Right renal cortex interstitium (tissue), 3 donors: ENCODE measurements at places on chromosomes 11 and 22. TPM values are rescaled to one million over a fixed set of nuclear protein-coding genes. Genes with fewer than 3 reads are reported as not detected.

The NF2 gene
- 27.1 TPM for polyA plus RNA-seq

The PGA5 gene
- polyA plus RNA-seq = not detected

The HEPN1 gene
- 0.96 TPM for polyA plus RNA-seq

The GGT5 gene
- polyA plus RNA-seq = 16.5 TPM

The SMIM38 gene
- 0.41 TPM for polyA plus RNA-seq

The TYR gene
- 0.08 TPM for polyA plus RNA-seq

The TST gene
- 41.7 TPM for polyA plus RNA-seq

The TSSK2 gene
- 0.14 TPM for polyA plus RNA-seq

The CNIH2 gene
- polyA plus RNA-seq = 2.8 TPM

The APOL5 gene
- not detected for polyA plus RNA-seq

The CHADL gene
- polyA plus RNA-seq = 3.1 TPM

The MRGPRE gene
- not detected for polyA plus RNA-seq

The CATSPER1 gene
- polyA plus RNA-seq = not detected

The PLEKHB1 gene
- polyA plus RNA-seq = 16.8 TPM

The C1QTNF6 gene
- 29.0 TPM for polyA plus RNA-seq

The MS4A6E gene
- not detected for polyA plus RNA-seq

The DAGLA gene
- 3.3 TPM for polyA plus RNA-seq
